ENCODE measurements at places on chromosomes 16 and 17.

DNA sequence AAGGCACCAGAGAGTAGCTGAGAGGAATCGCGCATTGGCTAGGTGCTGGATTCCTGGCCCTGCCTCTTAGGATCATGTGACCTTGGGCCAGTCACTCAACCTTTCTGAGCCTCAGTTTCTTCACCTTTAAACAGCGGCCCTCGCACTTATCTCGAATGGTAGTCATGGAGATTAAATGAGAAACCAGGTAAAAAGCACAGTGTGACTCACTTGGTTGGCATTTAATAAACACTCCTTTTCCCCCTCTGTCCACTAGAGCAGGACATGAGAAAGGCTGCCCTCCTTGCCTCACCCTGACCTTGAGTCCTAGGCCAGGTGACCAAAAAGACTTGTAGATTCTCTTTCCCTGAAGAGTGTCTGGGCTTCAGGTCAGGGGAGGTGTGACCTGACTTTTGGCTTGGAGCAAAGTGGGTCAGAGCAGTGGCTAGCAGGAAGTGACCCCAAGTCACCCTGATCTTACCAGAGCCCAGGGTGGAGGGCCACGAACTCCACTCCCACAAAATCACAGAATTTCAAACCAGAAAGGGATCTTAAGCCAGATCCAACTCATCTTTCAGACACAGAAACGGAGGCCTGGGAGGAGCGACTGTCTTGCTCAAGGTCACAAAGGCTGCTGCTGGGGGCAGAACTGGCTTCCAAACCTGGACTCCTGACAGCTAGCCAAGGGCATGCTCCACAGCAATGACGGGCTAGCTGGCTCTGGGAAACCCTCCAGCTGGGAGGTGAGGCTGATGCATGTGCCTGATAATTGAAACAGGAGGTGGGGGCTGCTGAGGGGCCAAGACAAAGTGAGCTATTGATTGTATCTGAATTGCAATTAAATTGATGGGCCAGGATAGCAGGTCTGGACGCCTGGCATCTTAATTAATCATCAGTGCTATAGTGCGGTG lies 65.2 kb downstream of the PIPOX start:
- DNase-seq: no peak

- no peak for DNase-seq
Observed at GRCh38 chr16:85960486-85961046, 61.6 kb downstream of the IRF8 start.

DNA sequence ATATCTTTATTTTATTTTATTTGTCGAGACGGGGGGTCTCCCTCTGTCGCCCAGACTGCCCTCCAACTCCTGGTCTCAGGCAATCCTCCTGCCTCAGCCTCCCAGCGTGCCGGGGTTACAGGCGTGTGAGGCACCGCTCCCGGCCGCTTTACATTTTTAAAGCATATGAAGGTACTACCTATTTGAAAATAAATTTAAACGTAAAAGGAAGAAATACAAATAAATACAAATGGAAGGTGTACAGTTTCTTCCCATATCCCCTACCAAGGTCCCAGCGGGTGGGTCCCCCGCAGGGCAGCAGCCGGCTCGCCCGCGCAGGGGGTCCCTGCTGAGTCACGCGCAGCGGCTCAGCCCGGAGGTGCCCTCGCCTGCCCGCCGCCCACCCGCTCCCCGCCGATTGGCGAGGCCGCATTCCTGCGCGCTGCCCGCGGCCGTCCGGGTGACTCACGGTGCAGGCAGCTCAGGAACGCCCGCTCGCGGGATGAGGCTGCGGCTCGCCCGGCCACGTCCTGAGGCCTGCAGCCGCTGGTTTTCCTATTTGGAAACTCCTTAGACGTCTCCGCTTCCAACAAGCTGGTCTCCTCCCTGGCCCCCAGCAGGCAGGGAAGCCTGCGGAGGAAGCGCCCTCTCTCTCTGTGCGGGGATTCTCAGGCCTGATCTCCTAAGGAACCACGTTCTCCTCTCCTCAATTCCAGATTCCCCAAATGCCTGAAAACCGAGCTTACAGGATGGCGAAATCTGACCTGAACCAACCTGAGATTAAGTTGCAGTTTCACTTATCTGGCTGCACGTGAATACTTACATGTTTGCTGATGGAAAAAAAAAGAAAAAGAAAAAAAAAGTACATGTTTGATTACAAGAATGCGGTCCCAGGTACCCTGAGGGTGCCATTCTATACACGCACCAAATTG lies 54.8 kb upstream of the MAP3K14 start:
- DNase-seq: peak; percentile 75

DNA sequence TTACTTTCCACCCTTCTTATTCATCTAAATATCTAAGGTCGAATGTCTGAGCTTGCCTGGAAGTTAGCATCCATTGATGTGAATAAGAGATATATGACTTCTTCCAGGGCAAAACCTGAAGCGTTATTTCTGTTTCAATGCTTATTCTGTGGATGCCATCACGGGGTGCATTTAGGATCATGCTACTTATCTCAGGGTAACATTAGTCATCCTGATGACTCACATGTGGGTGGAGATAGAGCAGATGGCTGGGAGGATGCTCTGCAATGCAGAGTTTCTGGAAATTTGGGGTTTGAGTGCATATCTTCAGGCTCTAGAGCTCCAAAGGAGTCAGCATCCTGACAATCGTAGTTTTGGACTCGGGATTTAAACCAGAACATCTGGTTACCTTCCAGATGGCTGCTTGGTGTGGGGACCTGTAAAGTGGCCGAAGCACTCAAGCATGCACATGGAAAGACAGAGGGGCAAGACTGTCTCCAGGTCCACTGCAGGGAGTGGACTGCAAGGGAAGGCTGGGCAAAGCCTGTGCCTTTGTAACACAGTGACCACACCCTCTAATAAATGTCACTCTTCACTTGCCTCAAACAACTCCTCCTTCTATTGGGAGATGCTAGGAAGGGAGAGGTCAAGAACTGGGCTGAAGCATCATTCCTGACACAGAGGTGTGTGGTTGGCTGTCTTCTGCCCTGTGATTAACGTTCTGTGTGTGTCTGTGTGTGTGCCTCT lies 175.2 kb upstream of the SALL1 start:
- no peak for DNase-seq

GRCh38 chr17:43800736-43801135 lies 20.5 kb downstream of the CFAP97D1 start:
- DNase-seq: no peak

- DNase-seq: no peak
Observed at GRCh38 chr17:1627182-1627981, 1.3 kb downstream of the SLC43A2 start.

- DNase-seq: peak; percentile 32
Observed at GRCh38 chr17:69326377-69327059, 415 bp downstream of the ABCA5 start.

DNA sequence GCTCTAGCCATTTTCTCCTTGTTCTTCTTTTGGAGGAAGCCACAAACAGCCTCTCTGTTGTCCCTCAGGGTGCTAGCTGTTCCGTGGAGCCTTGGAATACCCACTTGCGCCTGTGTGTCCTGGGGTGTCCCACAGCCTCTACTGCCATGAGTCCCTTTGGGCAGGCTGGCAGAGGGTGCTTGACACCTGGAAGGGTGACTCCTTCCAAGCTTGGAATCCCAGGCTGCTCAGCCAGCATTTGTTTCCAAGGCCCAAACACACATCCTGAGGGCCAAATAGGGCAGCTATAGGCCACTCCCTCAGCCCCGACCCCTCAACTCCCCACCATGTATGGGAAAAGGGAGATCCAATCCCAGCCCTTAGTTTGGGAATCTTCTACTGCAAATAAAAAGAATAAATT lies 14.9 kb downstream of the ZNHIT3 start:
- no peak for DNase-seq

DNA sequence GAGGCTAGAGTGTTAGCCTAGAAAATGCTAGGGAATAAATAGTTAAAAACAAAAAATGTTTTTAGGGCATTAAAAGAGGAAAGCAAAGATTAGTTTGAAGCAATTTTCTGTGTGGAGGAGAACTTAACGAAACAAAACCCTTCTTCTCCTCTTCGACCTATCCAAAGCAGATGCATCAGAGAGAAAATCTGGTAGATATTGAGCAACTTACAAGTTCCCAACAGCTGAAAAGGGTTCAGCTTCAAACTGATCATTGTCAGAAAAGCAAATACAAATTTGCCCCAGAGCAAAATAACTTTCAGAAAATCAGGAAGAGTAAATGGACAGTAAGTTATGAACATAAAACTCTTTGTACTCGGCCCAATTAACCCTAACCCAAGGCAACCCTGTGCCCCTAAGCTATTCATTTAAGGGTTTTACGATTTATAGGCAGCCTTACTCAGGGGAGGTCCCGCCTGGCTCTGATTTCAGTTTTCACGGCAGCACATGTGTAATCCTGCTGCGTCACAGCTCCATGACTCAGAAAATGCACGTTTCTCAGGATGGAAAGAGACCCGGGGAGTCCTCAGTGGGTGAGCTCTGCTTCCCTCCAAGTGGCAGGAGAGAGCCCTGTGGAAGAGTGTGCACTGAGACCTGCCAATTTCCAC lies 405.7 kb upstream of the SALL1 start:
- no peak for DNase-seq

GRCh38 chr17:40511667-40512220 lies 10.3 kb upstream of the TNS4 start:
- DNase-seq: no peak

DNA sequence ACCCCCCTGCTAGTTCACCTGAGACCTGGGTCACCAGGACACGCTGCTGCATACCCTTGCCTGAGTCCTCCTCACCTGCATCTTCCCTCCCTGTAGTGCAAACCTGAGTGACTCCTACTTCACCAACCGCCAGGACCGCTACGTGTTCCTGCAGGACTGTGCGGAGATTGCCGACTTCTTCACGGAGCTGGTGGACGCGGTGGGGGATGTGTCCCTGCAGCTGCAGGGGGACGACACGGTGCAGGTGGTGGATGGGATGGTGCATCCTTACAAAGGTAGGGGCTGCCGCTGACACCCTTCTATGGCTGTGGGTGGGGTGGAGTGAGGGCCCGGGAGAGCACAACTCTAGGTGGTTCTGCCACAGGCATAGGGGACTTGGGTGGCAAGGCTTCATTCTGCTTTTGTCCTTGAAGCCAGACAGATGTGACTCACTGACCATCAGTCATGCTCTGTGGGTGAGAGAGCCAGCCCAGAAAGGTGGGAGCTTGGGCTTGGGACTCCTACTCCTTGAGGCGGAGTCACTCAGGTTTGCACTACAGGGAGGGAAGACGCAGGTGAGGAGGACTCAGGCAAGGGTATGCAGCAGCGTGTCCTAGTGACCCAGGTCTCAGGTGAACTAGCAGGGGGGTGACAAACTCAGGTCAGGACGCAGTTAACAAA lies 22.3 kb downstream of the PGS1 start:
- DNase-seq: no peak

DNA sequence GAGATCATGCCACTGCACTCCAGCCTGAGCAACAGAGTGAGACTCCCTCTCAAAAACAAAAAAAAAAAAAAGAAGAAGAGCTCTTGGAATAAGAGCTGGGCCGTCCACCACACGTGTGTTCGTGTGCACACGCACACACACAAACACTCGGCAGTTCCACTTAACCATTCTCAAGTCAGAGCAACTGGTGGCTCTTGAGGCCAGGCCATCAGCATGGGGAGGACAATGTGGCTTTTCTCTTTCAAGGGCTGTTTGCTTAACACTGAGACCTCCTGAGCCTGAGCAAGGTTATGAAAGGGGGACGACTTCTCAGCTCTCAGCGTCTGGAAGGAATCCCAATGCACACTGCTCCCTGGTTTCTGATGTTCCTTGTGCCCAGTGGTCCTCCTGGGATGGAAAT lies 444.9 kb downstream of the SOX9 start:
- DNase-seq: no peak

- DNase-seq: no peak
Observed at GRCh38 chr16:71524566-71525553, 1.4 kb upstream of the CHST4 start.

GRCh38 chr17:39963829-39964228 lies 1.0 kb downstream of the GSDMA start:
- peak; percentile 51 for DNase-seq

GRCh38 chr17:62696256-62696655 lies 68.8 kb downstream of the MRC2 start:
- DNase-seq: no peak

GRCh38 chr17:49694847-49695697 lies 12.7 kb downstream of the SLC35B1 start:
- DNase-seq: peak; percentile 85

DNA sequence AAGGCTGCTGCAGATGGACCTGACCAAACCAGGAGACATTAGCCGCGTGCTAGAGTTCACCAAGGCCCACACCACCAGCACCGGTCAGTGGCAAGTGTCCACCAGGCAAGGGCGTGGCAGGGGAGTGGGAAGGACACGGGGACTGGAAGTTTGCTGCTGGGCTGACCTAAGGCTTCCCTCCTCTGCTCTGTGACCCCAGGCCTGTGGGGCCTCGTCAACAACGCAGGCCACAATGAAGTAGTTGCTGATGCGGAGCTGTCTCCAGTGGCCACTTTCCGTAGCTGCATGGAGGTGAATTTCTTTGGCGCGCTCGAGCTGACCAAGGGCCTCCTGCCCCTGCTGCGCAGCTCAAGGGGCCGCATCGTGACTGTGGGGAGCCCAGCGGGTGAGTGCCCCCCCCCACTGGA lies 4.8 kb downstream of the HSD11B2 start:
- DNase-seq: no peak

GRCh38 chr16:52561910-52562741 lies 15.2 kb upstream of the TOX3 start:
- no peak for DNase-seq

- DNase-seq: no peak
Observed at GRCh38 chr16:4879049-4879448, 31.8 kb downstream of the UBN1 start.

DNA sequence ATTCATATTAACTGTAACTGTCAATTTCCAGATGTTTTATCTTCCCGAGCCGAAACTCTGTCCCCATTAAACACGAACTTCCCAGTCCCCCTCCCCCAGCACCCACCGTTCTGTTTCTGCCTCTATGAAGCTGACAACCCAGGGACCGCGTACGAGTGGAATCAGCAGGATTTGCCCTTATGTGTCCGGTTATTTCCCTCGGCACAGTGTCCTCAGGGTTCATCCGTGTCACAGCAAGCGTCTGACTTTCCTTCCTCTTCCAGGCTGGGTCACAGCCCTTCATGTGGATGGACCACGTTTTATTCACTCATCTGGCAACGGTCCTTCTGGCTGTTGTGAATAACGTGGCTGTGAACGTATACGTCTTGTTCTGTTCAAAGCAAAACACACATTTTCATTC lies 31.3 kb downstream of the METRNL start:
- DNase-seq: no peak

DNA sequence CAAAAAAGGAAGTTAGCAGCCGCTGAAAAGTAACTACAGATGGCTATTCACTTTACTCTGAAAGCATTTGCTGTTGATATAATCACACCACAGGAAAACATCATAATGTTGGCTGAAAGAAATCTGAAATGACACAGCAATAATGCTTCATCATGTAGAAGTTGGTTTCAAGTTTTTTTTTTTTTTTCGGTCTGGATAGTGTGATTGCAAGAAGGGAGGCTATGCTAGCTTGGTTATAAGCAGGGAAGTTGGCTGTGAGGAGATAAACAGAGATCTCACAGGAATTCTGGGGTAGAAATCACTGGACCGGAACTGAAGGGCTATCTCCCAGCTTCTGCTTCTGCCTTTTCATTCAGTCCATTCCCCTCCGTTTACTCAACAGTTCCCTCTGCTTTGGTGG lies 57.9 kb downstream of the MYO1D start:
- no peak for DNase-seq
